ENCODE measurements at places on chromosomes 4 and X.

DNA sequence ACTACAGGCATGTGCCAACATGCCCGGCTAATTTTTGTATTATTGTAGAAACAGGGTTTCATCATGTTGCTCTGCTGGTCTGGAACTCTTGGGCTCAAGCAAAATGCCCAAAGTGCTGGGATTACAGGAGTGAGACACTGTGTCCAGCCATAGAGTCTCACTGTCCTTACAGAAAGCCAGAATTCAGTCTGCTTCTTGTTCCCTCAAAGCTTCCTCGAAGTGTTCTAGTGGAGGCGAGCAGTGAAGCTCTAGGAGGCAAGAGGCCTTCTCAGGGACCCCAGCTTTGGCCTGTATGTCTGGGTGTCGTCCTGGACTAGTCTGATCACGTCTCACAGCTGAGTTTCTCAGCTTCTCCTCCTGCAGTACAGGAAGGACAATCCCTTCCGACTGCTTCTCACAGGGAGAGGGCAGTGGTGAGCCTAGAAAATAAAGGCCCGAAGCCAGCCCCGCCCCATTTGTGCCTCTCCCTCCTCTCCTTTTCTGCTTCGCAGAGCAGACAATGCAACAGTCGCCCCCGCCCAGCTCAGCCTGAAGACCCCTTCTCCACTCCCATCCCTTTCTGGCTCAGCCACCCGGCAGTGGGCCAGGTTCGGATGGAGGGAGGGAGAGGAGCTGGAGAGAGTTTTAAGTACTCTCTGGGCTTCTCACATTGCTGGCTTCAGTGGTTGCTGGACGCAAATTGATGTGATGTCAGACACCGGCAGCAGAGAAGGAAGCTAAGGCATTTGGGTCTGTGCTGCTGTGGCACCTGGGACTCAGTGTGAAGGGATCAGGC, 11.1 kb upstream of the FAM3A start:
- DNase-seq = no peak

- no peak for DNase-seq
Observed at GRCh38 chr4:79308971-79309370, 16.9 kb downstream of the NAA11 start.

- DNase-seq = no peak
Observed at GRCh38 chrX:102627640-102628039, 23.6 kb upstream of the GPRASP1 start.

GRCh38 chr4:826508-827208, 729 bp upstream of the CPLX1 start:
- DNase-seq = no peak

DNA sequence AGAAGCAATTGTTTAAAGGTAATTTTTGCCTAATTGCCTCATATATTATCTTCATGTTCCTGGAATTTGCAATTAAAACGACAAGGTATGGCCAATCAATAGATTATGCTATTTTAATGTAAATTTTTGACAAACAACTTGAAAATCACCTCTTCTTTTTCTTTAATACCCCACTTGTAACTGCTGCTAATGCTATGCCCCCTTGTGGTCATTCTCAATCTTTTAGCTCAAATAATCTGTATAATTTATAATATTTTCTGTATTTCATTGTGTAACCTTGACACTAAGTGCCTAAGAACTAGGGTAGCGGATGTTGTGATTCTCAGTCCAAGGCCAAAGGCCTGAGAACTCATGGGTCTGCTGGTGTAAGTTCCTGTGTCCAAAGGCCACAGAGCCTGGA, 831.7 kb upstream of the POU3F4 start:
- no peak for DNase-seq

- DNase-seq = no peak
Observed at GRCh38 chr4:25797136-25797535, 65.7 kb downstream of the SEL1L3 start.

DNA sequence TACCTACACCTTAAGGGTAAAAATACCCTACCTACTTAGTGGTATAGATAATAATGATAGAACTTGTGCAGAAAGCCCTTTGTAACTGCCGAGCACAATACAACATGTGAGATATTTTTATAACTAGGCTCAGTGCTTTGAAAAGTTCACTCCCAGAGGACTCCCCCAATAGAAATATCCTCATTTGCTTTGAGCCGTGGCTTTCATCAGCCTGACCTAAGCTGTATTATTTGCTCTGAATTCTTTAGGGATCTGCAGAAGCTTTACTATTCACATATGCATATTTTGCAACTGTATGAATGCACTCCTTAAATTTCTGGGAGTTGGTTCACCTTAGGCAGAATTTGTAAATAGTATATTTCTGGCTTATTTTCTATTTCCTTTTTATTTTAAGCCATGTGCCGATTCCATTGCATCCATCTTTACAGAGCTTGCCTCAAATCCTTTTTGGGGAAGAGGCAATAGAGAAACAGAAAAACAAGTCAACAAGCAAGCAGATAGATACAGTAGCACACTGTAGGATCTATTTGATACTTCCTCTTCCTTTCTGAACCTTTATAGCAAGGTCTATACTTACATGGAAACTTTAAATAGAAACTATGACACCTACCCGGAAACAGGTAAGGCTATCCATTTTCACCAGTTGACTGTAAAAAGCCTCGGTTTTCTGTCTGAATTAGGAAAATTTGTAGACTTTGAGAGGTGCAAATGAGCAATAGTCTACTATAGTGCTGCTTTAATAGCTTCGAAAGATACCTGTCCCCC, 242.5 kb upstream of the VCX3A start:
- DNase-seq = no peak

DNA sequence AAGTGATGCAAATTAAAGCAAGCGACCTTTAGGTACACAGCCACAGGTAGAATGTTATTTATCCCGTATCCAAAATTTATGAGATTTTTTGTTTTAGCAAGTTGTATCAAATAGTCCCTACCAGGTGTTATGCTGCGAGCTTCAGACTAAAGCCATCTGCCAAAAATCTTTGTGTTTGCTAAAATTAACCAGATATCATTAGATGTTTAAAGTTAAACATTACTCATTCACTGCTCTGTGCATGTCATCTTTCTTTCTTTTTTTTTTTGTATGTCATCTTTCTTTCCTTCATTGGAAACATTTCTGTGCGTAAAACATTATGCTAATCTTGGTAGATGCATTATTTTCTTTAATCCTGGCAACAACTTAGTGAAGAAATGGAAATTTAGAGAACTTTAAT, 173.1 kb downstream of the FHIP1A start:
- no peak for DNase-seq

DNA sequence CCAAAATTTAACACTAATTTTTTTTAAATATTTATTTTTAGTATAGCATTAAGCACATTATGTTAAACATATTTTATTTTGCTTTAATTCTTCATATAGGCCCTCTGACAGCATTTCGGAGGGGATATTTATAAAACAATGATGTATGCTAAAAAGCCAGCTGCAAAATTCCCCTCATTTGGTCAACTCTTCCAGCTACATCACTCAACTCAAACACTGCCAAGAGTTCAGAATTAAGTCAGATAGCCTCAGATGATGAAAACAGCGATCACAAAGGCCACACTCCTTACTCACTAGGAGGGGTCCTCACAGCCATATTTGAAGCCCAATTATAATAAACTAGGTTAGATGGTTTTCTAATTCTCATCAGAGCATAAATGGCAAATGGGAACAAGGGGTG, 146.6 kb downstream of the ADAMTS3 start:
- no peak for DNase-seq

- DNase-seq = no peak
Observed at GRCh38 chr4:180634306-180634705, 1608.9 kb upstream of the TENM3 start.

DNA sequence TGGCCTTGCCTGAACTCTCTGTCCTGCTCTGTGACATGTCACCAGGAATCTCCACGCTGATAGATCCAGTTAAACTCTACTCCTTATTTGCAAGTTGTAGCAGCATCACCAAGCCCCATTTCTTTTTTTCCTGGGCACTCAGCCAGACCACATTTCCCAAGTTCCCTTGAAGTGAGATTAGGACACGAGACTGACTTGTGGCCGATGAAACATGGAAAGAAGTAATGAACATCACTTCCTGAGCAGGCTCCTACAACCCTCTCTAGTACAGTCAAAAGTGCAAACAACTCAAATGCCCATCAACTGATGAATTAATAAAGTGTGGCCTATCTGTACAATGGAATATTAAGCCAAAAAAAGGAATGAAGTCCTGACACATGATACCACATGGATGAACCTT, 74.6 kb downstream of the MAP3K15 start:
- DNase-seq = peak; percentile 56

DNA sequence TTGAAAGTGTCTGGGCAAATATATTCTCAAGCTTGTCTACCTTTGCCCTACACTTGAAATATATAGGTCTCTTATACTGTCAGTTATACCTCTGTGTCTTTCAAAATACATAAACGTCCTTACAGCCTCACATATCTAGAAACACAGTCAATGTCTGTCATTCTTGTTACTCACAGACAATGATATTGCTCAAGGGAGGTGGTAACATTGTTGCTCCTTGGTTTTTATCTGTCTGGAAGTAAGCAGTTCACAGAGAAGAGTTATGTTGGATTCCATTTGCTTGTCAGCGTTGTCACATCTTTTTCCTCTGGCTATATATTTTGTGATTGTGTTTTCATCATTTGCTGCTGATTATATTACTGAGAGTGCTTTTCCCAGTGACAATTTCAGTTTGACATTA, 1528.9 kb downstream of the PCDH7 start:
- no peak for DNase-seq

GRCh38 chrX:115408771-115409400, 119.4 kb downstream of the LUZP4 start:
- DNase-seq = no peak

DNA sequence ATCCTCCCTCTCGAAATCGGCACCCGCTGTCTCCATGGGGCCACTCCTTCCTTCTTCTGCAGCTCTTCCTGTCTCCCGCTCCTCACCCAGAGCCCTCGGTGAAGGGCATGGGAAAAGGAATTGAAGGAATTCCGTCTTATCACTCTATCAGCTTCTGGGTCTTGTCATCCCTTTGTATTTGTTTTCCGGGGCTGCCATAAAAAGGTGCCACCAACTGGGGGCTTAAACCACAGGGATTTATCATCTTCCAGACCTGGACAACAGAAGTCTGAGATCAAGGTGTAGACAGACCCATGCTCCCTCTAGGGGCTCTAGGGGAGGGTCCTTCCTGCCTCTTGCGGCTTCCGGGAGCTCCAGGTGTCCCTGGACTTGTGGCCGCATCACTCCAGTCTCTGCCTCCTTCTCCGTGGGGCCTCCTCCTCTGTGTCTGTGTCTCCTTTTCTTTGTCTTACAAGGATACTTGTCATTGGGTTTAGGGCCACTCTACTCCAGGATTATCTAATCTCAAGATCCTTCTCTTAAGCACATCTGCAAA, 24.0 kb downstream of the CD99 start:
- DNase-seq = no peak

DNA sequence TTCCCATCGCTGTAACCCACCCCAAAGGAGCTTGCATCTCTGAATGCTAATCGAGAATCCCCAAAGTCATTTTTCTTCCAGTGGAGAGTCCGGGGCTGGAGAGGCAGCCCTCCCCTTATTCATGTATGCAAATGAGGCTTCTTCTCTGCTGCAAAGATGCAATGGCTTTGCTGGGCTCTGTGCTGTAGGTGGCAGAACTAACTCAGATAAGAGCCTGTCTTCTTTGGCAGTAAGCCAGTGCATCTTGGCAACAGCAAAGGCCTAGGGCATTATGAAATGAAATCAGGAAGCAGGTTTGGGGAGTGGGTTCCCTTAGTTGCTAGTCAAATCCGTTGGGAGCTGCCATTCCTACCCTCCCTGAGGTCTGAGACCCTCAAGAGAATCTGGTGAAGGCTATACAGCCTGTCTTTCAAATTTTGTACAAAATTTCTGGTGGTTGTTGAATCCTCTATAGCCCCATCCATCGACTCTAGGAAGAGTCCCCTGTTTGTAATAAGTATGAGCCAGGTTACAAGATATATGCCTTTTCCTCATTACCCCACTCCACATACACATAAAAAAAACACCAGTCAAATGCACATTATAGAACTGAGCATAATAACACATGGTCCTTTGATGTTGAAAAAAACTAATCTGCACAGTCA, 290.6 kb upstream of the TAPT1 start:
- no peak for DNase-seq

DNA sequence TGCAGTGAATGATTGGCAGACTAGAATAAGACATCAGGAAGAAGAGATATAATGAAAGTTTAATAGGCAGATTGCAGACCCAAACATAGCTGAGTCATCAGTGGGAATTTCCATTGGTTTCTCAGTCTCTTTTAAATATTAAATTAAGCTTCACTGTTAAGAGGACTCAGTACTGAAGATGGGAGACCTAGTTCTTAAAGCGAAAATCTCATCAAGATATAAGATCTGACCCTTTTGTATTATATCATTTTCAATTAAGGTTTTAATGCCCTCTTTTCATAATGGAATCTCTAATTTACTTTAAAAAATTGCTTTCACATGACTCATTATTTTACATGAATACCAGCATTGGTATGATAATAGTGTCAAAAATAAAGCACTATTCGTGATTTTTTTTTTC, 168.9 kb upstream of the ATOH1 start:
- no peak for DNase-seq

DNA sequence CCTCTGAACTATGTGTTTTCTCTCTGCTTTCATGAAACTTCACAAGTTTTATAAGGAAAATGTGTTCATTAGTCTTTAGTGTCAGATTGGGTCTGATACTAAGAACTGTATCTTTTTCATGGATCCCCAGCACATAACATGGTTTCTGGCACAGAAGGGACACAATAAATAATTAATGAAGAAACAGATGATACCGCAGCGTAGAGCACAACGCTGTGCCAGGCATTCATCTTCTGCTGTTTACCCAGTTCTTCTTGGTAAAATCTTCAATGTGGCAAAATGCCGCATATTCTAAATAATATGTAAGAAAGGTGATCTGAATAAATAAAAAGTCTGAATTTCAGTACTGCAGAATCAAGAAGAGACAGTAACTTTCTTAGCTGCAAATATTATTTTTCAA, 12.3 kb downstream of the SCARB2 start:
- DNase-seq = no peak

DNA sequence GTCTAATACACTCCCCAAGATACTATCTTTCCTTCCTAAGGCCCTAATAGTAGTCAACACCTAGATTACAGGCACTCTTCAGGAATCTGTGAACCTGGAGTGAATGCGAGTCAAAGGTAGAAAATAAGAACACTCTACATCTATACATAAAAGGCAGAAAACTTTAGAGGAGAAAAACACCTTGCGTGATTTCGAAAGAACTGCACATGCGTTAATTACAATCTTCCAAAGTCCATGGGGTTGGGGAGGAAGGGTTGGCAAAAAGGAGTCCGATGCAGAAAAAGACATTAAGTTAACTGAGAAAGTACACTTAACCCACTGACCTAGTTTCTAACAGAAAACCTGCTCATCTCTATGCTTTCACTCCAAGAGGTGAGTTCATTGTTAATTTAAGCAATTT, 27.3 kb downstream of the KLHL15 start:
- DNase-seq = no peak

GRCh38 chrX:65755786-65756185, 88.3 kb downstream of the MSN start:
- DNase-seq = no peak

Measured in retinal pigment epithelial cell (primary cell).